ENCODE measurements at places on chromosomes 1 and 21.

DNA sequence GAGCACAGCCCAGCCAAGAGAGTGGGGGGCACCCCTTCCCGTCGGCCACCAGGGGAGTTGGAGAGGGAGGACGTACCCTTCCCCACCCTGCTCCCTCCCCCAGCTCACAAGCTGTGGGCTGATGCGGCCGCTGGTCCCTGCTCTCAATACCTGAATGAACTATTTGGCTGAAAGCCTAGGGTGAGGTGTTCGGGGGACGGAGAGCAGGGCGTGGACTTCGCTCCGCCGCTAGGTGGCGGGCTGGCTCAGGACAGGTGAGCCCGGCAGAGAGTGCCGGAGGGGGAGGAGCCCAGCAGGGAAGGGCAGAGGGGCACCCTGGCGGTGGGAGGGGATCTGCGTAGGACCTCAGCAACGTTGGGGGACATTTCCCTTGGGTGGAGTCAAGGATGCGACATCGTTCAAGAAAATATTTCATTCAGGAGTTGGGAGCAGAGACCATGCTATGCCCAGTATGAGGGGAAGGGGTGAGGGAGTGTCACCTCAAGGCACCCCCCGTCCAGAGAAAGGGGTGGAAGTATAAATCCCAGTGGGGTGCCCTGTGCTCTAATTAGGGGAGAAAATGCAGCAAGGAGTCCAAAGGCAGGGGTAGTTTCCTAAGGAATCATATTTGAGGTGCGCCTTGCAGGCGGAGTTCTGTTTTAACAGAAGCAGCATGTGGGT, 12.0 kb upstream of the RHBG start:
- peak; percentile 33 for DNase-seq

DNA sequence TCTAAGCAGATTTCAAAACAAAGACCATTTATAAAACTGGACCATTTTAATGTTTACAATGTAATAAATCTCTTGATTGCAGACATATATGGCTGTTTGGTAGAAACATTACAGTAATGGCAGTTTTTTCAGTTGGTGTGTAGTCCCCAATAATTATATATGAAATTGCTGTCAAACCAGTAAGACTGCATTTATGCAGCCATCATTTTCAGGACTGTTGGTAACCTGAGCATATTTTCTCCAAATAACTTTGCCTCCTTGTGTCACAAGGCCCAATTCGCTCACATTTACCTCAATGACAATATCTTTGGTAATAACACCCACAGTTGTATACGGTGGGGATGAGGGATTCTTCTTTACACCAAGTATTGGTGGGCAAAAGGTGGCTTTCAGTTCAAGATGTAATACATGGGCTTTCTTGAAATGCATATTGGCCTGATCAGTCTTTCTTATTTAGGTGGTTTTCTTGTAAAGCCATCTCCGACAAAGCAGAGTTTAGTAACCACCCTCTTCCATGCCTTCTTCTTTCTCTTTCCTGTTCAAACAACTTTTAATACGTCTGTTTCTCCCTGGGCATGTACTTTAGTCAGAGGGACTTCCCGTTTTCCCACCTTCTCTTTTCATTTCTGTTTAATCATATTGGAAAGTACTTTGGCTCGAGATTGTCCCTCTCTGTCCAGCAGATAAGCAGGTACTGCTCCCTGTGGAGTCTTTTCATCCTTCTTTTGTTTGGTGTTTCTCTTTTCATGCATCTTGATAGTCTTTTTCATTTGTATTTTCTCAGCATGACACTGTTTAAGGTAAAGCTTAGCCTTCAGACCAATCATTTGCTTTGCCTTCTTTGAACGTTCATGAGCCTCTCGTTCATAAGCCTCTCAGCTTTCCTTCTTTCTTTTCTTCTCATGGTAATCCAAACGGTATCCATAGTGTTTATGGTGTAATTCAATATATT, 30.4 kb downstream of the ATP2B4 start:
- no peak for DNase-seq

GRCh38 chr1:18861082-18861481, 1.6 kb upstream of the TAS1R2 start:
- no peak for DNase-seq

DNA sequence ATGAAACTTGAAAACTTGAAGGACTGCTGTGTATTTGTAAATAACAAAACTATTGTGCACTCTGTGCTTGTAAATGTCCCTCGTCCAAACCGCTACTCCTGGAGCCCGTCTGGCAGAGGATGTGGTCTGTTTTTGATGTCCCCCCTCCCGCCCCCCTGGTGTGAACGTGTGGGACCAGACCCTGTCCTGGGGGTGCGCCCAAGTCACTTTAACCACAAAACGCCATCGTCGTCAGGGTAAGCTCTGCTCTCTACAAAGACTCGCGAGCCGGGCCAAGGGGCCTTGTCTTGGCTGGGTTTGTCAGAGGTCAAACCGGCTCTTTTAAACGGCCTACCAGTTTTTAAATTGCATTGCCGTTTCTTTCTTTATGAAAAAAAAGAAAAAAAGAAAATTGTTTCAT, 87.4 kb upstream of the TMEM51 start:
- no peak for DNase-seq

GRCh38 chr1:212915245-212916091, 34.9 kb upstream of the VASH2 start:
- no peak for DNase-seq

DNA sequence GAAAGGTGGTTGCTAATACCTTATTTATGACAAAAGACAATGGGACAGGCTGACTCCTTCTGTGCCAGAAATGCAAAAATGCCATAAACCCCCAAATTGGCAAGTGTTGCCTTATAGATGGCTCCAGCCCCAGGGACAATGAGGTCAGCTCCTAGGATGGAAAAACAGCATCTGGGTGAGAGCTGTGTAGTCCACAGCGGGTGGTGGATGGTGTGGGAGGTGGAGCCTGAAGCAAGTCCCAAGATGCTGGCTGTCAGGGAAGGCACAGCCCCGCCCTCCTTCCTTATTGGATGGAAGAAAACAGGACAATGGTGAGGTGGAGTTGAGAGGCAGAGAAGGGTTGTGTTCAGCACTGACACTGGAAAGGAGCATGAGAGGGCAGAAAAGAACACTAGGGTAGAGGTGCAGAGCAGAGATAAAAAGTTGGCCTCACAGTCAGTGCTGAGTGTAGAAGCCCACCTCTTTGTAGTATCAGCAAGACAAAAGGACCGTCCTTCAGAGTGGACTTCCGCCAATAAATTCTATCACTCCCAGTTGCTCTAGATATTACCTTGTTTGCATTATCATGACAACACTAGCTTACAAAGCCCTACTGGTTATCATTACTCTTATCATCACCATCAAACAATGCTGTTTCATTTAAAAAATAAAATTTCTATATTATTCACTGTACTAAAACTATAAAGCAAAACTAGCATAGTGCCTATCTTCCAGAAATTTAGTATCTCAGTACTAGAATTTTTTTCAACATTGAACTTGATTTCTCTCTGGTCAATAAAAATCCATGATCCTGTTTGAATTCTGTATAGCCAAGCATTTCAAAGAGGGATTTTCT, 3.7 kb upstream of the SDE2 start:
- DNase-seq: no peak

DNA sequence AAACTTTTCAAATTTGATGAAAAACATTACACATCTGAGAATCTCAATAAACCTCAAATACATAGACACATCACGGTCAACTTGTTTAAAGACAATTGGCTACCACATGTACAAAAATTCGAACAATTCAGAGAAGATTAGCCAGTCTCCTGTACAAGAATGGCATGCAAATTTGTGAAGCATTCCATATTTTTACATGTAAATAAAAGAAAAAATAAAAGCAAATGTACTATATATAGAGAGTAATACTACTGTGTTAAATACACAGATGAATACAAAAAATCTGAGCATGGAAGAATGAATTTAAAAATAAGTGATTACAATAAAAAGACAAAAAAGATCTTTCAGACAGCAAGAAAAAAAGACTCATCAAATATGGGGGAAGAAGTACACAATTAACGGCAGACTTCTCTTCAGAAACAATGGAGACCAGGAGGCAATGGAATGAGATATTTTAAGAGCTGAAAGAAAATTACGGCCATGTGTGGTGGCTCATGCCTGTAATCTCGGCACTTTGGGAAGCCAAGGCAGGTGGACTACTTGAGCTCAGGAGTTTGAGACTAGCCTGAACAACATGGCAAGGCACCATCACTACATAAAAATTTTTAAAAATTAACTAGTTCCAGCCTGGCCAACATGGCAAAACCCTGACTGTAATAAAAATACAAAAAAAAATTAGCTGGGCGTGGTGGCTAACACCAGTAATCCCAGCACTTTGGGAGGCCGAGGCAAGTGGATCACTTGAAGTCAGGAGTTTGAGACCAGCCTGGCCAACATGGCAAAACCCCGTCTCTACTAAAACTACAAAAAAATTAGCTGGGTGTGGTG, 23.2 kb downstream of the HAX1 start:
- DNase-seq: no peak

GRCh38 chr1:201192261-201192788, 1.7 kb downstream of the IGFN1 start:
- DNase-seq: no peak

- no peak for DNase-seq
Observed at GRCh38 chr1:179815641-179816040, 62.0 kb downstream of the TOR1AIP2 start.

- no peak for DNase-seq
Observed at GRCh38 chr21:43763901-43764523, 12.1 kb downstream of the CSTB start.

DNA sequence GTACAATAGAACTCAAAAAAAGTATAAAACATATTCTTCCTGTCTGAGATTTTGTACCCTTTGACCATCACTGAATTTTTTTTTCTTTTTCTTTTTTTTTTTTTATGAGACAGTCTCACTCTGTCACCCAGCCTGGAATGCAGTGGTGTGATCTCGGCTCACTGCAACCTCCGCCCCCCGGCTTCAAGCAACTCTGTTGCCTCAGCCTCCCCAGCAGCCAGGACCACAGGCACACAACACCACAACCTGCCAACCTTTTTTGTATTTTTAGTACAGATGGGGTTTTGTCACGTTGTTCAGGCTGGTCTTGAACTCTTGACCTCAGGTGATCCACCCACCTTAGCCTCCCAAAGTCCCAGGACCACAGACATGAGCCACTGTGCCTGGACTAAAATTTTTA, 10.4 kb downstream of the SDCCAG8 start:
- no peak for DNase-seq

DNA sequence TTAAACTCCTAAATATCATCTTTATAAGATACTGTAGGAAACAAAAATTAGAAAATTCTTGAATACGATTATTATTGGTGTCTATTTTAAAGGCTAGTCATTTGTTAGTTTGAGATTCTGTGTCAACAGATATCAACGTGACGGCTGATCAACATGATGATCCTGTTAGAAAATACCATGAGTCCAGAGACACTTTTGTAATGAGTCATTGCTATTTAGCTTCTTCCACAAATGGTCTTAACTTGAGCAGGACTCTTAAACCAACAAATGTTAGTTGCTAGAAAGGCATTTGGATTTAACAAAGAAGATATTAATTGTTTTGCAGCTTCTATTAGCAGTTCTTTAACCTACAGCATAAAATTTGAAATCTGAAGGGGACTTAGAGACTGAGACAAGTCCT, 131.2 kb downstream of the TGFB2 start:
- DNase-seq: no peak

GRCh38 chr1:206419783-206420182, 50.5 kb upstream of the IKBKE start:
- no peak for DNase-seq

GRCh38 chr1:203077956-203078355, 7.9 kb downstream of the MYOG start:
- no peak for DNase-seq

- DNase-seq: no peak
Observed at GRCh38 chr1:107196973-107197562, 56.2 kb downstream of the NTNG1 start.

- no peak for DNase-seq
Observed at GRCh38 chr1:39395357-39395831, 96.0 kb upstream of the BMP8A start.

DNA sequence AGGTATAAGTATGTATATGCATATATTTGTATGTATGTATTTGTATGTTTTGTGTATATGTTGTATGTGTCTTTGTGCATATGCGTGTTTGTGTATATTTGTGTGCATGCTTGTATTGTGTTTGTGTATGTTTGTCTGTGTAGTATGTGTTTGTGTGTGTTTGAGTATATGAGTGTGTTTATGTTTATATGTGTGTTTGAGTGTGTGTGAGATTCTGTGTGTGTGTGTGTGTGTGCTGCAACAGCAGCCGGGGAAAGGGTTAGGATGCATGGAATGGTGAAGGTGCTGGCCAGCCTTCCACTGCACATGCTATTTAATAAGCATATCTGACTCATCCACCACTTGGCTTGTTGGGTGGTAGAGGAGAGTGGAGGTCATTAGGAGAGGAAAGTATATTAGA, 46.6 kb upstream of the RAB4A start:
- no peak for DNase-seq

- DNase-seq: no peak
Observed at GRCh38 chr1:54846301-54846700, 40.7 kb downstream of the DHCR24 start.

DNA sequence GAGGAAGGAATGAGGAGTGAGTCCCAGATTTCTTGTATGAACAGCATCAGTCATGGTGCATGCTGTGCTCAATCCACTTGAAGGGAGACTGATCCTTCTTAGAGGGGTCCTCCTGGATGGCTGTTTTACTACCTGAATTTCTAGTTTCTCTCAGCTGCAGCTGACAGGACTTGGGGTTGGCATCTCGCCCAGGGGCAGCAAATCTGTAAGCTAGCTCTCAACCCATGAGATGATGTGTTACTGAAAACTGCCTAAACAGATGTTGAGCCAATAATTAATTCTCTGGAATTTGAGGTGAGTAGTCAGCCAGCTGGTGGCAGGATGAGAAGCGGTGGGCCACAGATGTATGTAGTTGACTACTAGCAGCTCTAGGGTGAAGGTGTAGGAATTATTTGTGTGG, 19.6 kb downstream of the BACH1 start:
- DNase-seq: no peak

DNA sequence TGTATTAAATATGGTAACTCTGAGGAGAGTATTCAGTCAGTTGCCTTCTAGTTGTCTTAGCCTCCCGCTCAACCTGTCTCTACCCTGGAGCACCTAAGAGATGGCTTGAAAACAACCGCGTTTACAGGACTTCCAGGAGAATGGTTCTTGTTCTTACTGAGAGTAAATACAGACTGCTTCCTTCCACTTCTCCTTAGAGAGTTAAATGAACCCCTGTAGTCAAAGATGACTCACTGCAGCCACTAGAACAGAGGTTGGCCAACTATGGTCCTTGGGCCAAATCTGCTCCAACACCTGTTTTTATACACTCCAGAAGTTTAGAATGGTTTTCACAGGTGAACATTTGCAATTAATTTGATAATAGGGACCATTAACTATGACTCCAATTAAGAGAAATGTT, 60.1 kb upstream of the ASB17 start:
- no peak for DNase-seq

- no peak for DNase-seq
Observed at GRCh38 chr1:34928066-34928696, 1.3 kb downstream of the DLGAP3 start.
